Heart left ventricle (tissue), 16 donors: ENCODE measurements at places on chromosomes 2 and 18. TPM values are rescaled to one million over a fixed set of nuclear protein-coding genes. Genes with fewer than 3 reads are reported as not detected.

Gene C2orf42
- 3.5 TPM for polyA plus RNA-seq

Gene CYP27A1
- polyA plus RNA-seq, result 5.1 TPM

Gene RSAD2
- 1.9 TPM for polyA plus RNA-seq

Gene C2orf74
- polyA plus RNA-seq, result 16.6 TPM

Gene HRH4
- not detected for polyA plus RNA-seq

Gene RNF125
- 3.0 TPM for polyA plus RNA-seq

Gene CTAGE1
- 0.03 TPM for polyA plus RNA-seq

Gene MTHFD2
- polyA plus RNA-seq, result 12.9 TPM

Gene DLX1
- polyA plus RNA-seq, result 0.18 TPM

Gene VWC2L
- not detected for polyA plus RNA-seq

Gene MEP1B
- polyA plus RNA-seq, result not detected

Gene CCDC85A
- polyA plus RNA-seq, result 1.6 TPM

Gene COLEC11
- 8.8 TPM for polyA plus RNA-seq

Gene PPM1G
- polyA plus RNA-seq, result 31.2 TPM

Gene ABCB11
- 0.10 TPM for polyA plus RNA-seq

Gene EVX2
- not detected for polyA plus RNA-seq

Gene TGFA
- 1.3 TPM for polyA plus RNA-seq

Gene LAMA1
- polyA plus RNA-seq, result 0.08 TPM

Gene GKN1
- not detected for polyA plus RNA-seq

Gene PLCD4
- 0.34 TPM for polyA plus RNA-seq

Gene AMER3
- polyA plus RNA-seq, result not detected
